ENCODE measurements at places on chromosomes 5 and 9. TPM values are rescaled to one million over a fixed set of nuclear protein-coding genes. Genes with fewer than 3 reads are reported as not detected.

GOLM1 gene
- total RNA-seq: 39.0 TPM

AK8 gene
- total RNA-seq: 0.13 TPM

CDC25C gene
- total RNA-seq: 16.9 TPM

KCNMB1 gene
- total RNA-seq: not detected

GRCh38 chr5:56608217-56608925 lies 207.0 kb upstream of the MAP3K1 start:
- DNase-seq: no peak

DNA sequence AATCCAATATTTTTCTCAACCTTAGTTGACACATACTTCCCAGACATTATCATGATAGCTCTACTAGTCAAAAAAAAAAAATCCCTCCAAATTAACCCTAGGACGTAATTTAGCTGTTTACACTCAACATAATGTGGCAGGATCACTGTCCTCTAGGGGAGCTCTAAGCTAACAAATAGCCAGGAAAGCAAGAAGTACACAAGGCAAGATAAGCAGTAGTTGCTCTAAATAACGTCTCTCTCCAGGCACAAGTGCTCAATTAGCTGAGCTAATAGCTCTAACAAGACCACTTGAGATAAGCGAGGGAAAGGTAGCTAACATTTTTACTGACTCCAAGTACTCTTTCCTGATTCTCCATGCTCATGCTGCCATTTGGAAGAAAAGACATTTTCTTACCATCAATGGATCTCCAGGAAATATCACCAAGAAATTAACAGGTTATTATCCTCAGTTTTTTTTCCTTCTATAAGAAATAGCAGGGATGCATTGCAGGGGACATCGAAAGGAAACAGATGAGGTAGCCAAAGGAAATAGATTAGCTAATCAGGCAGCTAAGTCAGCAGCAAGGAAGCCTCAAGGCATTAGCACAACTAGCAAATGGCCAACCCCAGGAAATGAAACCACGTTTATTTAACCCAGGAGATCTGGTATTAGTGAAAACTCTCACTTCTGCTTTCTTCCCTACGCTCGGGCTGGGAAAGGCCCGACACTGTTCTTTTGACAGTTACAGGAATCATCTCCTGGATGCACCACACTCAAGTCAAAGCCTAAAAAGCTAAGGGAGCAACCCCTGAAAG lies 614.1 kb downstream of the PTPRD start:
- DNase-seq: no peak

DNA sequence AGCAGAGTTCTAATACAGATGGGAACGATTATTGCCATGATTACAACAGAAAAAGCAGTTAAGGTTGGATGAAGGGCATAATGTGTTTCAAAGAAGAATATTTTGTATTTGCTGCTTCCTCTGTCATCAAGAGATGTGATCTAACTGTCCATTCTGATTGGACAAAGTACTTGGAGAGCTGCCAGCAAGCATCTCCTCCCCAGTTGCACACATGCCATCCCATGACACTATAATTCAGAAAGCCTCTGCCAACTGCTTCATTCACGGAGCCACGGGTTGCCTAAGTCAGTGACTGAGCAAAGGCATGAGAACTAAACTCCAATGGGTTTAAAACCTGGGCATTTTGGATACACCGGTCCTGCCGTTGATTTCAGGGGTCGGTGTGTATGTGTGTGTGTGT lies 253.8 kb downstream of the CRB2 start:
- peak; percentile 39 for DNase-seq

DNA sequence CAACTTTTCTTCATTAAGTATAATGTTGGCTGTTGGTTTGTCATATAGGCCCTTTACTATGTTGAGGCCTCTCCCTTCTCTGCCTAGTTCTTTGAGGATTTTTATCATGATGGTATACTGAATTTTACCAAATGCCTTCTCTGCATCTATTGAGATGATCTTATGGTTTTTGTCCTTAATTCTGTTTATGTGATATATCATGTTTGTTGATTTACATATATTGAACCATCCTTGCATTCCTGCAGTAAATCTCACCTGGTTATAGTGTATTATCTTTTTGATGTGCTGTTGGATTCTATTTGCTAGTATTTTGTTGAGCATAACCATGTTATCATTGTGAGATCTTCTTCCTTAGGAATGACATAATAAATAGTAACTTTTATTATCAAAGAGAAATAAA lies 362.9 kb downstream of the CCDC171 start:
- peak; percentile 14 for DNase-seq

GRCh38 chr5:57174128-57174889 lies 450 bp downstream of the GPBP1 start:
- DNase-seq: no peak

GRCh38 chr5:141618030-141618803 lies 583 bp downstream of the DIAPH1 start:
- peak; percentile 27 for DNase-seq
